ENCODE measurements at places on chromosomes 6 and 20. TPM values are rescaled to one million over a fixed set of nuclear protein-coding genes. Genes with fewer than 3 reads are reported as not detected.

Gene SLC16A10
- 0.78 TPM for total RNA-seq

Gene PCED1A
- 26.6 TPM for total RNA-seq

Gene HSF2
- total RNA-seq, result 8.8 TPM

Gene APCDD1L
- 0.06 TPM for total RNA-seq

Gene CALHM6
- total RNA-seq, result not detected

Gene SRSF12
- 1.2 TPM for total RNA-seq

Gene RSPO4
- total RNA-seq, result 0.03 TPM

Gene RIPPLY2
- total RNA-seq, result 0.49 TPM

Gene LST1
- total RNA-seq, result 0.17 TPM

Gene PLCB1
- total RNA-seq, result 0.45 TPM

Gene OOEP
- total RNA-seq, result not detected

Gene MCCD1
- total RNA-seq, result not detected

Gene OR2H1
- not detected for total RNA-seq

Gene LIME1
- 10.8 TPM for total RNA-seq

Gene TCP11
- not detected for total RNA-seq

Gene FOXA2
- total RNA-seq, result 19.2 TPM

Gene PSMB1
- total RNA-seq, result 242 TPM

Gene ARMH2
- total RNA-seq, result not detected

Gene RSPO3
- 63.8 TPM for total RNA-seq

Gene SYCP2L
- 1.9 TPM for total RNA-seq

Gene ELOVL2
- total RNA-seq, result 6.5 TPM

Gene PGK2
- not detected for total RNA-seq

Gene BACH2
- 1.2 TPM for total RNA-seq

Gene BPIFA1
- total RNA-seq, result not detected

Gene CST7
- total RNA-seq, result not detected

Gene RNF144B
- 0.37 TPM for total RNA-seq

Gene LAMA4
- total RNA-seq, result 0.80 TPM

Gene SLC26A8
- total RNA-seq, result 0.07 TPM

Gene UBR2
- total RNA-seq, result 6.6 TPM

Gene PTCRA
- not detected for total RNA-seq

Data from A549 treated with AZD2906 at 1 μM for 4 hours (cell line).